ENCODE measurements at places on chromosomes 5 and 9. TPM values are rescaled to one million over a fixed set of nuclear protein-coding genes. Genes with fewer than 3 reads are reported as not detected.

GRCh38 chr9:127904561-127905003 lies 5.2 kb upstream of the ST6GALNAC6 start:
- no peaks in the 10 kb centered on the region for H3K36me3 ChIP-seq
- peaks cover 30% of the 10 kb centered on the region for H3K4me1 ChIP-seq
- no peak overlapping the region for H3K4me3 ChIP-seq
- H3K27ac ChIP-seq, result peak overlapping the region; percentile 90

The PCSK5 gene
- total RNA-seq, result 19.0 TPM

The PCDHAC1 gene
- 0.80 TPM for total RNA-seq

The LEAP2 gene
- total RNA-seq, result 2.9 TPM

The SLC6A19 gene
- not detected for total RNA-seq
